ENCODE measurements at places on chromosomes 7 and 10.

DNA sequence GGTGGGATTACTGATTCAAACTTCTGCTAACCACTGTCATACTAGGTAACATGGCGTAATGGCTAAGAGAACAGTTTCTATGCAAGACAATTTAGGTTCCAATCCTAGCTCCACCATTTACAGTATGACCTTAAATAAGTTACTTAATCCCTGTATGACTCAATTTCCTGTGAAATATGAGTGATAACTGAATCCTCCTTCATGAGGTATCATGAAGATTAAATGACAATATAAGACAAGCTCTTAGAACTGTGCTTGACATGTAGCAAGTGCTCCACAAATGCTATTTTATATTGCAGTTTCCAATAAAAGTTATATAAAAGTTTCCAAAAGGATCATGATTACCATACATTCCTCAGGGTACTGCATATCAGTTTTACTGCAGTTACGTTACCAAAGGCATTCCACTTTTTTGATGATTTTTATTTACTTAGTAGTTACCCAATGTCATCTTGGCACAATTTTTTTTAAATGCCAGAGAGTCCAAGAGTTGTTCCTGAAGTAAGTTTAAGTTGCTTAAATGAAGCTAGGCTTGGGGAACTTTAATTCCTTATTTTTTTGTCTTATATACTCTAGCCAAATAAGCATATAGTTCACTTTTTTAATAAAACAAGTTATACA, 7.1 kb downstream of the DOCK4 start:
- no peak for DNase-seq

GRCh38 chr10:103184615-103185014, 8.5 kb downstream of the NT5C2 start:
- no peak for DNase-seq

- no peak for DNase-seq
Measured at GRCh38 chr10:63084690-63085382, 48.3 kb upstream of the NRBF2 start.

GRCh38 chr7:28840592-28840995, 117.5 kb downstream of the TRIL start:
- DNase-seq: no peak

GRCh38 chr7:71286924-71287323, 155.0 kb downstream of the GALNT17 start:
- DNase-seq: no peak

- no peak for DNase-seq
Measured at GRCh38 chr10:15352836-15353235, 18.3 kb downstream of the FAM171A1 start.

DNA sequence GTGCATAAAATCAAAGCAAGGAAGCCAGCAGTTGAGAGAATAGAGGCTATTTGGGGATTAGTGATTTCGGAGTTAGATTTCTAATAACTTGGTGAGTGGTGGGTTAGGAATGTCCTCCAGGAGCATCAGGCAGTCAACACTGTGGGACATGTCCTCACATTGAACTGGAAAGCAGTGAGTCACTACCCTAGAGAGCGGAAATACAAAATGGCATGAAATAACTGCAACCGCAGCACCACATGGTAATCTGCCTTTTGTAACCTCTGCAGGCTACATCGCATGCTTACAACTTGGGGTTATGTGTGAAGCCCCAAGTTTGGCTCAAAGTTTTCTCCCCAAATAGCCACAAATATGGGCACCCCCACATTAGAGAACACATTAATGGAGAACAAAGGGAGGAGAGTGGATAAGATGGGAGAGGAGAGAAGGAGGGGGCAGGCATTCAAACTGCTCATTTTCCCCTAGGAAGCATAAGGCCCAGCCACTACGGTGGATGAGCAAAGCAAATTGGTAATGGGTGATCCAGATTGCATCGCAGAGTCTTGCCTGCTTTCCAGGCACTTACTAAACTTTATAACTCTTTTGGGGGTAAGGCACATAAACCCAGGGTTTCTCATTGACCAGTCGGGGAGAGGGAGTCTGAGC, 22.0 kb upstream of the SLF2 start:
- peak; percentile 45 for DNase-seq

GRCh38 chr10:45000138-45000751, 478 bp upstream of the ZNF22 start:
- peak; percentile 66 for DNase-seq

DNA sequence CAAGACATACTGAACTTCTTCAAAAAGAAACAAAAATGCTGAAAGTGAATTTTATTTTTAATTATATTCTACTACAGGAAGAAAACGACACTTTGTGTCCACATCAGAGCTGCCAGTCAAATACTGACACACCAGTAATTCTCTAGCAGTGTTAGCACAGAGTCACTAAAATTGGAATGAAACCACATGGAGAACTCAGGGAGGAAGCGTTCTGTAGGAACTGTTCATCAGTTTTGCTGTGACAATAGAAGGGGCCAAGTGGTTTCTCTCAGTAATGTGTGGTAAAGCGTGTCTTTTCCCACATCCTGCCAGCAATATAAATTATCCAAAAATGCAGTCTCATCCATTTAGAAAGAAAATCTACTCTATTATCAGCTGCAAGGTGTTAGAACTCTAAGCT, 683.3 kb downstream of the GRM8 start:
- DNase-seq: no peak

DNA sequence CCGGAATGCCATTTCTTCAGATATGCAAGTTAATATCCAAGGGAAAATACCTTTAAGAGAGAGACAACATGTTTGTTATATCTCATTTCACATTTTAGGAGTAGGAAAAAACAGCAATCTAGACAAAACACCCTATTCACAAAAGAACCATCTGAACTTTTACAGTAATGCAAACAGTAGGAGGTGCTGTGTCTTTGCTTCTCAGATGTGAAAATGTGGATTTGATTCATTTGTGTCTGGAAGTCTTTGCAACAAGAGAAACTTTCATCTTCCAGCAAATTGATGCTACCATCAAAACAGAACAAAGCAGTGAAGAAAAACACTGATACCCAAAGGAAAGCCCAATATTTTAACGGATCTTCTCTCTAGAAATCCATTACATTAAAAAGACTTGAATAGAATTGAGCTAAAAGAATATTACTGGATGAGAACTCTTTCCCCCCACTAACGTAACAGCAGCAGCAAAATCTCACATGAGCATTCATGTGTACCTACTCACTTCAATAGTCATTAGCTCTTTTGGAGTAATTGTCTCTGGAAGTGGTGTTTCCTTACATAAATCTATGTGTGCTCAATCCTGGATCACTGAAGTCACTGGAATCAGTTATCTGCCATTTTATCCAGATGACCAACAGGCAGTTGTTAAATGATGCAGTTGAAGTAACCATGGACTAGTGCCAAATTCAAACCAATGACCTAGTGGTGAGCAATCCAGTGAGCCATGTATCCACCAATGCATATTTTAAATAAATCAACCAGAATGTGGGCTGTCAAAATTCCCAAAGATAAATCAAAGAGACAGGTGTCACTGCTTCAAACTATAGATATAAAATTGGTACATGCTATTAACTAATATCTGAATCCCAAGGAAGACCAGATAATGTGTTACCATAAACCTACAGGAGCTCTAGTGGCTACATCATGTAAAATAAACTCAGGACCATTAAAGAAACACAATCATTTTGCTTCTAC, 1.8 kb downstream of the SEMA3C start:
- DNase-seq: no peak

GRCh38 chr7:69596723-69597277, 1.5 kb upstream of the AUTS2 start:
- no peak for DNase-seq

- DNase-seq: no peak
Measured at GRCh38 chr10:132458586-132459300, 61.7 kb downstream of the PWWP2B start.

DNA sequence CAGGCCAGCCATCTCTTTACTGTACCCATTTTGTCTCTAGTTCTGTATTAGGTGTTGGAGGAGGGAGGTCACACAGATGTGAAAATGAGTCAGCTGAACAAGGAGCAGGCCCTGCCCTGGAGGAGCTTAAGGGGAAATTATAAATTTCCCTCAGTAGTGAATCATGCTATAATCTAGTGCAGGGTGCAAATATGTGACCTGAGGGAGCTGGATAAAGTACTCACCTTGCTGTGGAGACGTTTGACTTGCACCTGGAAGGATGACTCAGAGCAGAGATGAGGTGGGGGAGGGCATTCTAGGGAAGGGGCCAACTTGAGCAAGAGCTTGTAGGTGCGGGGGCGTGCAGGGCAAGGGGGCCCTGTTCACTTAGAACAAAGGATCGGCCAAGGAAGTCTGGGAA, 610.6 kb downstream of the SDK1 start:
- DNase-seq: no peak

DNA sequence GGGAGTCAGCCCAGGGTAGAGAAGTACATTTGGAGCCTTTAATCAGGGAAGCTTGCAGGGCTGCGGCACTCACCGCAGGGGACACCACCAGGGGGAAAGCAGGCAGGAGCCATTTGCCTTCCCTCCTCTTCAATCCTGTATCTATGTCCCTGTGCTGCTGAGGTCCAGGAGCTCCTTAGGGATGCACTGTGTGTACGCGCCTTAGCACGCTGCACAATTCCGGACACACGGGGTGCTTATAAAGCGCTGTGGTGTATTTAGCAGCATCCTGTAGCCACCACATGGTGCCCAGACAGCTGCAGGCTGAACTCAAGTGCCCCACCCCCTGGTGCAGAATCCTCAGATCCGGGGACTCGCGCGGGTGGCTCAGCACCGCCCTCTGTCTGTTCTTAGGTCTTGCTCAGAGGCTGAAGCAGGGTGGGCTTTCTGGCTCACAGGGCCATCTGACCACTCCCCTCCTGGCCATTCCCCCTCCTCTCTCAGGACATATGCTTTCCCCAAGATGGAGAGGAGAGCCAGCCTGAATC, 421.4 kb downstream of the SDK1 start:
- DNase-seq: no peak
